ENCODE measurements at places on chromosomes 7 and 10.
A peak's percentile ranks its signal among the peaks of the same experiment; 100 is the strongest.

DNA sequence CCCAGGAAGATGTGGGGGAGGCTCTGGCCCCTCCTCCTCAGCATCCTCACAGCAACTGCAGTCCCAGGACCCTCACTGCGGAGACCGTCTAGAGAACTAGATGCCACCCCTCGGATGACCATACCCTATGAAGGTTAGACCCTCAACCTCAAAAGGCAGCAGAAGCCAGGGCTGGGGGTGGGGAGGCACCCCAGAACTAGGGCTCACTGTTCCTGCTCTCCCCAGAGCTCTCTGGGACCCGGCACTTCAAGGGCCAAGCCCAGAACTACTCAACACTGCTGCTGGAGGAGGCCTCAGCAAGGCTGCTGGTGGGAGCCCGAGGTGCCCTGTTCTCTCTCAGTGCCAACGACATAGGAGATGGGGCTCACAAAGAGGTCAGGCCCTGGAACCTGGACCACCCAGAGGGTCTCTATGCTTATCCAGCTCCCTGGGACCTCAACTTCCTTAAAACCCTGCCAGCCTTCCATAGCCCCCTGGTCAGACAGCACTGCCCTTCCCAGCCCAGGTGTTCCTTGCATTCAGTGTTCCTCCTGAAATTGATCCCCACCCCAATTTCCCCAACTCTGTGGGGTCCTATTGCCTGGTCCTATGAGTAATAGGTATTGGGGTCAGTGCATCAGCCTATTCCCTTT is 3.7 kb downstream of the SEMA4G start:
- DNase-seq = no peak

GRCh38 chr7:128845475-128845874 is 15.3 kb downstream of the FLNC start:
- no peak for DNase-seq

- peak; percentile 36 for DNase-seq
These were observed 101.5 kb upstream of the TMEM72 start for GRCh38 chr10:44809647-44810046.

DNA sequence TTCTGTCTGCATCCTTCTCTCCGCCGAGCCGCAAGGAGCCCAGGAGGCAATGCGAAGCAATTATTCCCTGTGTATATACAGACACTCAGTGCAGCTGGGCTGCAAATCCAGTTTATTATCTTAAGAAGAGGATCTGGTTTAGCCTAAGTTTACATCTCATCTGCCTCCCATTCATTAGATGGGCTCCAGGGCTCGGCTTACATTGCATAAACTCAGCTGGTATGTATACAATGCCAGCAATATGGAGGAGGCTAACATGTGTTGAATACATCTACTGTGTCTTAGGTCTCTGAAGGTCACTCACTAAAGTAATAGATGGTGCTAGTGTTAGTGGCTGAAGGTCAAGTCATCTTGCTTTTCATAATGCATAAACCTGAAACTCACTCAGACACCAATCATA is 996.8 kb downstream of the KCNMA1 start:
- DNase-seq = no peak

GRCh38 chr7:30155481-30155880 is 20.7 kb downstream of the MTURN start:
- DNase-seq = no peak

DNA sequence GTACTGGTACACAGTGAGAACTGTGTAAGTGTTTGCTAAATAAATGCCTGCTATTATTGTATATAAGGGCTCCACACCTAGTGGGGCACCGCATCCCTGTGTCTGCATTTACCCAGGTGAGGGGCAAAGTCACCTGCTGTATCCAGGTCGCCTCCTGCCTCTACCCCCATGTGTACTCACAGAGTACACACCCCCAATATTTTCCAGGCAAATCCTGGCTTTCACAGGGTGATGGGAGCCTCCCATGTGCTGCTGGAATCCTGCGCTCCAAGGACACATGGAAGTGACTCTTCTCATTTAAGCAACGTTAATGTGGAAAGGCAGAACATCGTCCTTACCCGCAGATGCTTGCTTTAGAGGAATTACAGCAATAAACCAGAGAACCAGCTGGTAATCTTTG is 48.2 kb downstream of the ARHGAP22 start:
- DNase-seq = no peak

GRCh38 chr10:86203162-86203905 is 163.3 kb downstream of the GRID1 start:
- peak; percentile 47 for DNase-seq

DNA sequence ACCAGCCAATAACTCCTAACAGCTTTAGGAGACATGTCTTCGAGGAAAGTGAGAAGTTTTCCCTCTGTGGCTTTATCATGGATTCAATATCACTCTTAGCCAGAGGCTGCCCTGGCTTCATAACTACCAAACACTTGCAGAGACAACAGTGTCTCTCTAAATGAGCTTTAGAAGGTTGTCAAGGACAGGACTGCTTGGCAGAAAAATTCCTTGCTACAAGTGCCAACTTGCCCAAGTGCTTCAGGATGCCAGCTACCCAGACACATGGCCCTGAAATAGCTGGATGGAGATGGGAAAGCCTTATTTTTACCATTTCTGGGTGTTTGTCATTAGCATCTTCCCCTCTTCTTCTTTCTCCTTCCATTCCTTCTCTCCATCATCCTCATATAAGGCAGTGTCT is 137.1 kb upstream of the MDFIC start:
- DNase-seq = no peak

DNA sequence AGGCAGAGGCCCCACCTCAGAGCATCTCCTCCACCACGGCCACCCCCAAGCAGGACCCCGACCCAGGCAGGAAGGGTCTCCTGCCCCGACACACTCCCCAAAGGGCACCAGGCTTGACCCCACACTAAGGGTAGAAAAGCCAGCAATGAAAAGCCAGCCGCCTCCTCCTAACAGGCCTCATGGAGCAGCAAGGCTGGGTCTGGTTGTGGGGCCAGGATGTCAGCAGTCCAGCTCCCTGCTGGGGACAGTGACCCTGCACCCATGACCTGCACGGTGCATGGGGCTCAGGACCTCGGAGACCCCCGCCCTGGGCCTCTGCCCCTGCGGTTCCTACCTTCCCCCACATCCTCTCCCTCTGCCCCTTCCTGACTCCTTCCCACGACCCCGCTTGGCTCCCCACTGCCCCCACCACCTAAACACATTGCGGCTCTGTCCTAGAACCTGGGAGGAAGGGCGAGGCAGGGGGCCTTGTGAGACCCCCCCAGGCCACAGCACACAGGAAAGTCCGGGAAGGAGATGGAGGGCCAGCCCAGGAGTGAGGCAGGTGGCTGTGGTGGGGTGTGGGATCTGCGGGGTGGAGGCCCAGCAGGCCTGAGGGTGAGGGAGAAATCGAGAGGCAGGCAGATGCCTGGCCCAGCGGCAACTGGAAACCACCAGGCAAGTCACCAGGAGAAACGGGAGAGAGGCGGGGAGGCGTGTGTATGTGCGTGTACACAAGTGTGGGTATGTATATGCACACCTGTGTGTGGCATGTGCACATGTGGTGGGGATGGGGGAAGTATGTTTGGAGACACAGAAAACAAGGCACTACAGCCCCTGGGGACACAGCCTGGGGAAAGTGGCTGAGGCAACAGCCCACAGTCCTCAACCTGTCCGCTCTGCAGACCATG is 229.9 kb downstream of the MAD1L1 start:
- DNase-seq = no peak

- DNase-seq = no peak
These were observed 187.7 kb downstream of the TNS3 start for GRCh38 chr7:47394216-47394615.

- no peak for DNase-seq
These were observed 257.2 kb downstream of the GLRX3 start for GRCh38 chr10:130393342-130393741.
